ENCODE measurements at places on chromosomes 16 and 17.

GRCh38 chr16:72956124-72957064, 91.5 kb downstream of the ZFHX3 start:
- DNase-seq = no peak

- DNase-seq = no peak
These were observed 51.3 kb downstream of the NFATC3 start for GRCh38 chr16:68136515-68136914.

DNA sequence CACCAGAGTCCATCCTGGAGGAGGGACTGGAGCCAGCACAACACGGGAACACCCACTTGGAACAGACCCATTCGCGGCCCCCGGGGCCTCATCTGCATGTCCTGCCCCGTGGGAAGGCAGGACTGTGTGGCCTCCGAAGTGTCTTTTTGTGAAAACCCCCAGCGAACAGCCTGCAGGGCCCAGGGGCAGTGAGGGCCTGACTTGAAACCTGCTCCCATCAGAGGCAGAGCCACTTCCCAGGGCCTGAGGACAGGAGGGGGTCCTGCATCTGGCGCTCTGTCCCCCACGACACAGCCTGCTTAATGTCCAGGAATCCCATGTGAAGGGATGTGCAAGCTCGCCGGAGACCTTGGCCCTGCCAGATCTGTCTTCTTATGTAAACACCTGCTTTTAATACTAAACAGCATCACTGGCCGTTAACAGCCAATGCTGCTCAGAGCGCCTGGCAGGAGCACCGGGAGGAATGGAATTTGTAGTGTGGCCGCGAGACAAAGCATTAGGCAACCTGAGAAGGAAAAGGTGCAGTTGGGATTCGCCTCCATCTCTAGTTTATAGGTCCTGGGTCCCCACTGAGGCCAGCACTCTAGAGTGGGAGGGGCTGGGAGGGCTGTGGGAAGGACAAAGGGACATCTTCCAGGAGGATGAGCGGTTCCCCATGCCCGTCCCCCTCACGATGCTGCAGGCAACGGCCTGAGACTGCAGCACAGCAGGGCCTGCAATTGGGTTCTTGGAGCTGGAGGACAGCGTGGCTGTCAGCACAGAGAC, 9.6 kb upstream of the EVPL start:
- no peak for DNase-seq

DNA sequence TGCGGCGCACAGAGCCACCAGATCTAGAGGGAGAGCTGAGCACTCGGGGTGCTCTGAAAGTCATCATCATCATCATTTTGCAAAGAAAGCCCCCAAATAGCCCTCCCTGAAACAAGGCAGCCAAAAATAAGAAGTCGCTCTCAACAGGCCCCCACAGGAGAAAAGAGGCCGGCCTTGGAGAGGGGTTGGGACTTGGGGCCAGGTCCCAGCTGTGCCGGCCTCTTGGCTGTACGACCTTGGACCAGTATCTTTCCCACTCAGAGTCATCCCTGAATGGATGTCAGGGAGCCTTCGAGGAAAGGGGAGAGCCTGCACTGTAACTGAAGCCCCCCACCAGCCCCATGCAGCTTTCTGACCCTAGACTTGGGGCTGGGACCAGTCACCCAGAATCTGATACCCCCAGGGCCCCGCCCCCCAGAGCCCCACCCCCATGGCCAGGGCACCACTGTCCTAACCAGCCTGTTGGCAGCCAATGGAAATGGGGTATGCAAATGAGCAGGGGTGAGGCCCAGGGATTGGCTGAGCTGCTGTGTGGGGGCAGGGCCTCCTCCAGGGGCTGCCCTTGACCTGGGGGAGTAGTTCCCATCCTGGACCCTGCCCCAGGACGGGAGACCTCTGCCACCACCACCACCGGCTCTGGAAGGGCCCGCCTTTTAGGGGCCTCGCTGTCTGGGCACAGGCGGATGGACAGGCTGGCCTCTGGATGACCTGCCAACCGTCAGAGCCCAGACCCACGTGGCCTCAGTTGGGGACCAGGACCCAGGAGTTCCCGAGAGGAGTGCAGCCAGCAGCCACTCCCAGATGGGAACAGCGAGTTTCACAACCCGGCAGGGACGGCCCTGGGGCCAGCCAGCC, 15.4 kb downstream of the ZFPM1 start:
- no peak for DNase-seq

DNA sequence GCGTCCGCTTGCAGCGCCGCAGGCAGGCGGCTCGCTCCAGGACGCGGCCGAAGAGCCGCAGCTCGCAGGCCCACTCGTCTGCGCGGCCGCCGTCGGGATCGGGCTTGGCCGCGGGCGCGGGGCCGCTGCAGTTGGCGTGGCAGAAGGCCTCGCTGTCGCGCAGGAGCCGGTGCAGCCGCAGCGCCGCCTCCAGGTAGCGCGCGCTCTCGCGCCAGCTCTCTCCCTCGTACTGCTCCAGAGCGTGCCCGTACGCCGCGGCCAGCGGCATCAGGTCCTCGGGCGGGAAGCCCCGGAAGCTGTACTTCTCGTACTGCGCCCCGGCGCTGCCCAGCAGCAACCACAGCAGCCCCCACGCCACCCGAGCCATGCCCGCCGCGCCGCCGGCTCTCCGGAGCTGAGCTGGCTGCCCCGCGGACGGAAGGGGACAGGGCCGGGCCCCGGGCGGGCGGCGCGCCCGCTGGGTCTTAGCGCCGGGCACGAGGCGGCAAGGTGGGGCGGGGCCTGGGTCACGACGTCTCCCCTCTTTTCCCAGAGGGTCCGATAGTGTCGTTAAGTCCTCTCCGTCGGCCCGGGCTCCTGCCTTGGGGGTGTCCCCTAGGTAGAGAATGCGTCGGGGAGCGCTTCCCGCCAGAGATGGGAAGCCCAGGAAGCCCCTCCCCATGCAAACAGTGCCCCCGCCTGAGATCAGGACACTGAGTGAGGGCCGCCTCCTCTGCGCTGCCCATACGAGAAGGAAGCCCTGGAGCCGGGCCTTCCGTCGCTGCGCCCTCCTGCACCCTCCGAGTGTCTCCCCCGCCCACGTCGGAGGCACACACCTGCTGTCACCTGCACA, at the start of gene P3H4:
Gene P3H4 (minus strand): TSS at position 401 of the 832 bp plus-strand sequence. CDS start 34 bp downstream, at position 367.
- DNase-seq = peak; percentile 57

GRCh38 chr17:75273977-75274708, 3.1 kb upstream of the MIF4GD start:
- no peak for DNase-seq

- no peak for DNase-seq
These were observed 9.5 kb downstream of the HOXB4 start for GRCh38 chr17:48568499-48569239.

GRCh38 chr16:58114827-58115825, 14.1 kb downstream of the CFAP20 start:
- DNase-seq = no peak

- DNase-seq = no peak
These were observed 1.7 kb downstream of the ATP6V0A1 start for GRCh38 chr17:42460371-42460770.

DNA sequence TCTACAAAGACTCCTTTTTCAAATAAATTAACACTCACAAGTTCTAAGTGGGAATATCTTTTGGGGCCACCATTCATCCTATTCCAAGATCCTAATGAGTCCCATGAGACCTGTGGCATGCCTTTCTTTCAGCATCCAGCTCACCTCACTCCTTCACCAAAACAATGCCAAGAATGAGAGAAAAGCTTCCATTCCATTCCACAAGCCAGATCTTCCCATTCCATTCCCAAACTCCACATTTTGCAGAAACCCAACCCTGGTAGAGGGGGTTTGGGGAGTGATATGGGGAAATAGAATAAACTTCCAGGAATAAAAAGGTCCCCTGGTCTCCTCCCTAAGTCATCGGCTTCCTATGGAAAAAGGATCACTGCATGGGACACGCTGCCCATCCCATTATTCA, 392.2 kb downstream of the NPIPA8 start:
- DNase-seq = no peak

GRCh38 chr17:82775001-82775823, 23.3 kb downstream of the TBCD start:
- DNase-seq = no peak

DNA sequence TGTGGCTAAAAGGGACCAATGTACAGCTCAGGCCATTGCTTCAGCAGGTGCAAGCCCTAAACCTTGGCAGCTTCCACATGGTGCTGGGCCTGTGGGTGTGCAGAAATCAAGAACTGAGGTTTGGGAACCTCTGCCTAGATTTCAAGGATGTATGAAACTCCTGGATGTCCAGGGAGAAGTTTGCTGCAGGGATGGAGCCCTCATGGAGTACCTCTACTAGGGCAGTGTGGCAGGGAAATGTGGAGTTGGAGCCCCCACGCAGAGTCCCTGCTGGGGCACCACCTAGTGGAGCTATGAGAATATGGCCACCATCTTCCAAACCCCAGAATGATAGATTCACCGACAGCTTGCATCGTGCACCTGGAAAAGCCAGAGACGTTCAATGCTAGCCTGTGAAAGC, 13.0 kb downstream of the EFCAB5 start:
- DNase-seq = no peak

DNA sequence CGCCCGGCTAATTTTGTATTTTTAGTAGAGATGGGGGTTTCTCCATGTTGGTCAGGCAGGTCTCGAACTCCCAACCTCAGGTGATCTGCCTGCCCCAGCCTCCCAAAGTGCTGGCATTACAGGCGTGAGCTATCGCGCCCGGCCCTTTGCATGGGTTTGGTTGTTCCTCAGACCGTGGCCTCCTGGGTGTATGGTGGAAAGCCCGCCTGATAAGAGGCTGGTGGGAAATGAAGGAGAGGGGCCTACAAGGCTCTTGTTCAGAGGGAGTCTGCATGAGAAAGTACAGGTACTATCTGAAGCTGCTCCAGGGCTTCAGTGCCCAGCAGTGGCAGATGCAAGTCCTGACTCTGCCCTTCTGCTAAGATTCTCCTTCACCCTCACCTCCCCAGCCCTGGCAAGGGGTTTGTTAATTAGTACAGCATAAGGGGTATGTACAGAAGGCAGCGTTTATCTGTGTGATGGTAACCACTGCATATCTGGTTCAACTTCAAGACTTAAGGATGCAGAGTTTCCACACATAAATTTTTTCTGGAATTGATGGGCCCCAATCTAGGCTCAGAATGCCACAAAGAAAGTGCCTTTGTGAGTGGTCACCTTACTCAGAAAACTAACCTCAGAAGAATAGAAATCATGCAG, 24.2 kb downstream of the GRB7 start:
- DNase-seq = no peak

DNA sequence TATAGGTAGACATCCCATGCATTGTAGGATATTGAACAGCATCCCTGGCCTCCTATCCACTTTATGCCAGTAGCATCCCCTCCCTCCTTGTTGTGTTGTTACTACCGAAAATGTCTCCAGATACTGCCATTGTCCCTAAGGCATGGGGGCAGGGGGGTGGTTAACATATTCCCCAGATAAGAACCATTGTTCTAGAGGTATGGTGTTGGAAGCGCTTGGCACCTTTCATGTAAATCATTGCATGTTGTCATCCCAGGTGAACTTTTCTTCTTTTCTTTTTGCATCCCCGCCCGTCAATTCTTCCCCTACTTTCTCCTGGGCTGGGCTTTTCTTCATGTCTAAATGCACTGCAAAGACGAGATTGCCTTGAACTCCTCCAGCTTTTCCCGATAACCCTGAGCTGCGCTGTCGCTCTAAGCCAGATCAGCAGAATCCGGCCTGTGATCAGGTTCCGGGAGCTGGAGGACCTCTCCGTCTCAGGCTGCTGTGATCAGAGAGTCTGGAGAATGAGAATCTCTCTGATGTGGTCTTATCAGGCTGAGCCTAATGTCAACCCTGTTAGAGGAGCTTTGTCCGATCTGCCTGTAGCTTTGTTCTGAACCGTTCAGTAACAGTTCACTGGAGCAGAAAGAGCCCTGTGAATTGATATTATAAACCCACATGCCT, 76.2 kb downstream of the RBFOX1 start:
- no peak for DNase-seq

- DNase-seq = no peak
These were observed 26.1 kb downstream of the MNT start for GRCh38 chr17:2374549-2375285.

DNA sequence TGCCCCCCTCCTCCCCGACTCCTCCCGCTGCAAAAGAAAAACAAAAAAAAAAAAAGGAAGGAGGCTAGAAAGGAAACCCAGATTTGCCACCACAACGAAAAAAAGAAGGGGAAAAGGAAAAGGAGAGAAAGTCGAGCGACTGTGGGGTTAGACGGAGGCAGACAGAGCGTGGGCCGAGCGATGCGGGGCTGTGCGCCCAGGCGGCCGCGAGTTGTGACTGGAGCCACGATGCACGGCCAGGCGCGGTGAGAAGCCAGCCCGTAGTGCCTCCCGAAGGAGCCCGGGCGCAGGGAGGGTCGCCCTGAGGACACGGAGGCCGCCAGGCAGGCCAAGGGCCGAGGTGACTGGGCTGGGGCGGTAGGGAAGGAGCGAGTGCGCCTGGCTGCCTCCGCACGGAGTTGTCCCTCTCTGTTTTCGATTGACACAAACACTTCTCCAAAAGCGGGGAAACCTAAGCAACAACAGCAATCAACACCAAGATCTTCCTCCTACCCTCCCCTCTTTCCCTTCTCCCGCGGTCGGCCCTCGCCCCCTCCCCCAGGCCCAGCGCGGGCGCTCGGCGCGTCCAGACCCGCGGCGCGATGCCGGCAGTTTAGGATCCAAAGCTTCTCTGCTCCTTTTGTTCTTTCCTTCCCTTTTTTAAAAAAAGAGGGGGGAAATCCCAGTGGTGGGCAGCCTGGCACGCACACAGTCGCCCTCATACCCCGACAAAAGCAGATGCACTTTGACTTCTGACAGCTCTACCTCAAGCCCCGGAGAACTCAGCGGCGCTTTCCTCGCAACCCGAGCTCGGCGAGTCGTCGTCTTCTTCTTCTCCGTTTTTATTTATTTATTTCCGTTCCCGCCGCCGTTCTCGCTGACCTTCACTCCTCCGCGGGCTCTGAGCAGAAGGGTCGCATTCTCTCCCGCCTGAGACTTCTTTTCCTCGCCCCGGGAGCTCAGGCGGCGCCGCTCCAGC, at the start of gene LHX1:
Gene LHX1 (plus strand): TSS at position 475 of the 958 bp plus-strand sequence. CDS start 723 bp downstream, outside the sequence.
- DNase-seq = no peak

- DNase-seq = no peak
These were observed 32.4 kb downstream of the SIAH1 start for GRCh38 chr16:48352648-48353390.

GRCh38 chr17:68534695-68535088, 22.5 kb downstream of the PRKAR1A start:
- no peak for DNase-seq

DNA sequence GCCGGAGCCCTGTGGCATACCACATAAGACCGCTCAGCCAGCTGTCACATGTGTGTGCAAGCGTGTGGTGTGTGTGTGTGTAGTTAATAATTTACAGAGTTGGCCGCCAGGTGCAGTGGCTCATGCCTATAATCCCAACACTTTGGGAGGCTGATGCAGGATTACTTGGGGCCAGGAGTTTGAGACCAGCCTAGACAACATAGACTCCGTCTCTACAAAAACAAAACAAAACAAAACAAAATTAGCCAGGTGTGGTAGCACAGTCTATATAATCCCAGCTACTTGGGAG, 20.4 kb downstream of the SOCS1 start:
- DNase-seq = no peak

Data from stimulated activated CD8-positive, alpha-beta memory T cell treated with anti-CD3 and anti-CD28 coated beads, Interleukin-2, amount 100 ng/mL, for 1 hour (primary cell).